ENCODE measurements at places on chromosomes 16 and 17.

- H3K4me3 ChIP-seq, result no peak overlapping the region
- H3K4me1 ChIP-seq, result no peaks in the 10 kb centered on the region
- H3K27ac ChIP-seq, result no peak overlapping the region
- H3K27me3 ChIP-seq, result no peaks in the 10 kb centered on the region
- DNase-seq, result no peak
Observed at GRCh38 chr16:73213732-73214455, 166.0 kb upstream of the ZFHX3 start.

- H3K36me3 ChIP-seq, result peaks cover 6% of the 10 kb centered on the region
- no peaks in the 10 kb centered on the region for H3K27me3 ChIP-seq
- no peak overlapping the region for H3K4me3 ChIP-seq
- no peak for DNase-seq
- H3K4me1 ChIP-seq, result peaks cover 20% of the 10 kb centered on the region
- no peak overlapping the region for H3K27ac ChIP-seq
Observed at GRCh38 chr17:27554911-27555310, 76.1 kb upstream of the LGALS9 start.

DNA sequence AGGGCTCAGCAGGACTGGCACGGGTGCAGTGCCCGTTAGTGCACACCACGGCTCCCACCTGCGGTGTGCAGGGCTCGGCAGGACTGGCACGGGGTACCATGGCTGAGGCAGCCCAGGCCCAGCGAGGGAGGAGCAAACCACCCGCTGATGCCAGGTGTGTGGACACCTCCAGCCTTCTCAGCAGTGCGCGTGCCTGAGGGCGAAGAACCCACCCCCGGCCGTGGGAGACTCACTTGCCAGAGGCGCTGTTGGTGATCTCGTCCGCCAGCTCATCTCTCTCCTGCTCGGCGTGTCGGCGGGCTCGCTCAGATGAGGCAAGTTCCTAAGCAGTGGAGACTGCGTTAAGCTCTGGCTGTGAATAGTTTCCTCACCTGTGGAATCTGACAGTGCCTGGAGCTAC lies 45.4 kb downstream of the NDEL1 start:
- H3K4me3 ChIP-seq, result no peak overlapping the region
- peak; percentile 88 for DNase-seq
- H3K36me3 ChIP-seq, result peaks cover 75% of the 10 kb centered on the region
- H3K4me1 ChIP-seq, result no peaks in the 10 kb centered on the region
- no peaks in the 10 kb centered on the region for H3K27me3 ChIP-seq

DNA sequence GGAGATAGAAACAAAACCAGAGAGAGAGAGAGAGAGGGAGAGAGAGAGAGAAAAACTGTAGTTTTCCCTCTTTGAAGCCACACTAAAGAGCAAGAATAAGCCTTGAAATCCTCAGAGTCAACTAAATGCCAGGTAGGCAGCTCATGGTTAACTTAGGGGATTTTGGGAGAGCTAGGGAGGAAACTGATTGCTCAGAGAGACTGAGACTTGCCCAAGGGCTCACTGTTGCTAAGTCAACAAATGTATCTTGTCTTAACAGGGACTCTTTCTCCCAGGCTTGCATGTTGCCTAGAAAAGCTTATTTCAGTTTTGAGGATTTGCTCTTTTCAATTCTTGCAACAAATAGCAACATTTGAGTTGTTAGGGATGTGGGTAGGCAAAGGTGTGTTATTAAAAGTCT lies 4.5 kb upstream of the SLC5A11 start:
- no peaks in the 10 kb centered on the region for H3K36me3 ChIP-seq
- no peaks in the 10 kb centered on the region for H3K27me3 ChIP-seq
- H3K4me3 ChIP-seq, result no peak overlapping the region
- peaks cover 11% of the 10 kb centered on the region for H3K4me1 ChIP-seq
